ENCODE measurements at places on chromosomes 2 and 18.

DNA sequence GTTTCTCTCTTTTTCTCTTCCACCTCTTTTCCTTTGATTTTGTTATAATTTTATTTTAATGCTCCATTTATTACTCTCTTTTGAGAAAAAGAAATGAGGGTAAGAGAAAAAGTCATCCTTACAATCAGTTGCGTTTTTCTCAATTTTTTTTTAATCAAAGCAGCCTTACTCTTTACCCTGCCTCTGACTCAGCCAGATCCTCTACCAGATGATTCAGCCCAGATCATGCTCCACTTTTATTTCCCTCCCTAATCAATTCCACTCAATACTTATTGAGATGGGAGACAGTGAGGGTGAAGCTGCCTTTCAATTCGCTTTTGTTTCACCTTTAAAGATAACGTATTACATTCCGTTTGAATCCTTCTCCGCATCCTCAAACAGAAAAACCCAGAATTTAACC, 337.9 kb downstream of the SATB2 start:
- no peak for DNase-seq

- DNase-seq, result no peak
These were observed 22.7 kb downstream of the GPR55 start for GRCh38 chr2:230902180-230902899.

- no peak for DNase-seq
These were observed 13.3 kb downstream of the BCL2L11 start for GRCh38 chr2:111134055-111134454.

GRCh38 chr2:227057060-227057459, 106.9 kb downstream of the COL4A4 start:
- DNase-seq, result no peak

- no peak for DNase-seq
These were observed 151.8 kb upstream of the WDSUB1 start for GRCh38 chr2:159438284-159438683.

DNA sequence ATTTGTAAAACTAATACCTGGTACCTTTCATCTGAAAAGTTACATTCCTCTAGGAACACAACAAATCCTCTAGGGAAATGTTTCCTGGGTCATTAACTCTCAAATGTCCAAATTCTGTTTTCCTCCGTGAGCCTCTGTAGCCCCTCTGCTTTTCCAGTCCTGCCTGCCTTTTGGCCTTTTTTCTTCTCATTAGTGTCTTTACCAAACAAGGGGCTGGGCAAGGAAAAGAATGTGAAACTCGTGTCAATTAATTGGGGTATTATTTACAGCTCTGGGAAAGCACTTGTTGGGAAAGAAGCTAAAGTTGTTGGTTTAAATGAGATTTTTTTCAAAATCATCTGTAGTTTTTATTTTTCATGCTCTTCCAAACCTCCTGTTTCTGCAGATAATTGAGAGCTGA, 198.1 kb upstream of the NRP2 start:
- no peak for DNase-seq

GRCh38 chr2:156098506-156098905, 234.0 kb downstream of the NR4A2 start:
- DNase-seq, result no peak

DNA sequence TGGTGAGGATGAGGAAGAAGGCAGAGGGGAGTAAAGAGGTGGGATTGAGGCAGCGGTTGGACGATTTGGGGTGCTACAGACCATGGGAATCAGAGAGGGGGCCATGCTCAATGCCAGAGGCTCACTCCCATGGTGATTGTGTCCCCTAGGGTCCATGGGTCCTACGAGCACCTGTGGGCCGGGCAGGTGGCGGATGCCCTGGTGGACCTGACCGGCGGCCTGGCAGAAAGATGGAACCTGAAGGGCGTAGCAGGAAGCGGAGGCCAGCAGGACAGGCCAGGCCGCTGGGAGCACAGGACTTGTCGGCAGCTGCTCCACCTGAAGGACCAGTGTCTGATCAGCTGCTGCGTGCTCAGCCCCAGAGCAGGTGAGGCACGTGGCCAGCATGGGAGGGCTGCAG, 5.2 kb downstream of the CAPN10 start:
- DNase-seq, result no peak

DNA sequence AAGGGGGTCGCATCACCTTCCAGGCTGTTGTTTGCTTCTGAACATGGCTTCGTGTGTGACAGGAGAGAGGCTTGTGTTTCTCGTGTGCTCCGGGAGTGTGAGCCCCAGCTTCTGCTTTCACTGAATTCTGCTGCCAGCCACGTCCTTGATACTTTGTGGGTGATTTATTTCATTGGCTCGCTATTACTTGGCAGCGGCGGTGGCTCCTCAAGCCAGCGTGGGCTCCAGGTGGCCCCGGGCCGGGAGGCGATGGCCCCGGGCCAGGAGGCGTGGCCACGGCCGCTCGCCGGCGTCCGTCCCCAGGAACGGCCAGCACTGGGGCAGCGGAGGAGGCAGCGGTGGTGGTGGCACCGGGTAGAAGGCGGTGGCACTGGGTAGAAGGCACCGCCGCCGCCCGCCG, 63.1 kb downstream of the NAPG start:
- DNase-seq, result no peak

DNA sequence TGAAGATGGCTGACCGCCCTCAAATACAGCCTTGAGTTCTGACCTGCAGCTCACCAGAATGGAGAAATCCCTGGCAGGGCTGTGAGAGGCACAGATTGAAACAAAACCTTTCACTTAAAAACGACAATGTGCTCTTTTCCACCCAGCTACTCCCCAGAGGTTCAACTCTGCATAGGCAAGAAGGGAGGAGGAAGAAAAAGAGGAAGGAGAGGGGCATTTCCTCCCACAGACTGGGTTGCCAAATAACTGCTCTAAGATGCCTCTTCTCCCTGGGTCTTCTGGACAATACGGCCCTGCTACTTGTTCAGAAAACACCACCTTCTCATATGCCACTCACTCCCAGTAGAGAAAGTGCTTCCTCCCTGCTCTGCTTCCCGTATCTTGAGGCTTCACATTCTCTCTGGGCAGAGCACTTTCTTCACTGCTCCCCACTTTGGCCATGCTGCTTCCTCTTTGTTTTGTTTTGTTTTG, 136.4 kb upstream of the SLC1A4 start:
- DNase-seq, result no peak

GRCh38 chr2:190847504-190848081, 33.0 kb upstream of the GLS start:
- no peak for DNase-seq

DNA sequence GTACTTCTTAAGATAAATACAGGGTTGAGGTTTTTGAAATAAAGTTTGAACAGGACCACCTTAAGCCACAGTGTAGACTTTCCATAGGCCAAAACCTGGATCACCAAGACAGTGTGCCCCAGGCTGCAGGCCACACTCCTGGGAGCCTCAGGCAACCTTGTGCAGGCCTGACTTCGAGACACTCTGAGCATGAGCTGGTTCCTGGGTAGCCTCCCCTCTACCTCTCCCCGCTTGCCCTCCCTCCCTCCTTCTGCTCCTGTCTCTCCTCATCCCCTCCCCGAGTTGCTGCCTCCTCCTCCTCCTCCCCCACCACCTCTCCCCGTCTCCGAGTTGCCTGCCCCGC, 10.6 kb upstream of the PROC start:
- DNase-seq, result no peak

DNA sequence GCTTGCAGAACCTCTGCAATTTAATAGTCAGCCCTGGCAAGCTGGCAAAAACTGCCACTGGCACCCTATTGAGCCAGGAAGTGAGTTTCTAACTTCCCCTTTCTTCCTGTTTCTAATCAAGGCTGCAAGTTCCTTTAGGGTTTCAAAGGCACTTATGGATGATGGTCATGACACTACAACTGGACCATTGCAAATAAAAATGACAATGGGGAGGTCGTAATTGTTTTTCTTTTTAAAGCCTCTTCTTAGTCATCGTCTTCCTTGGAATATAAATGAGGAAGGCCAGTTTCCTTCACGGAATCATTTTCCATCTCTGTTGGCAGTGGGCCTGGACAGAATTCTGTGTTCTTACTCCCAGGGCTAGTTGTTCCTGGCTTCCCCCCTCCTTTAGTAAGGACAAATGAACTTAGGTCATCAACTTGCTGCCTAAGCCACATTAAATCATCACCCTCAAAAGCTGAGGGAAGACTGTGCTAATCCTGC, 35.8 kb downstream of the SH3RF3 start:
- no peak for DNase-seq

DNA sequence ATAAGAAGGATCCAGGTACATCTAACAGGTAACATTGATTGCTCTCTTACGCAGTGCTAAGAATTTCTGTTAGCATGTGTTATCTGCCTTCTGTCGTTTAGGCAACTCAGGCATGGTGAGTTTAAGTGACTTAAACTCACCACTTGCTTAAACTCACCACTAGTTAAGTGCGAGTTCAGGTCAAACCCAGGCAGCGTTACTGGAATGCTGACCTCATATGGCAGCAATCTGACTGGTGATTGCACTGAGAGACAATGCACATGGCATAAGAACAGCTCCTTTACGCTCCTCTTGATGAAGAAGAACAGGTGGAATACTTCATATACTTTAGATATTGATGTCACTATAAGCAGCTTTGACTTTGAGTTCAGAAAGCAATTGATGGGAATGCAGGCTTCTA, 954.1 kb downstream of the SOCS6 start:
- DNase-seq, result no peak

DNA sequence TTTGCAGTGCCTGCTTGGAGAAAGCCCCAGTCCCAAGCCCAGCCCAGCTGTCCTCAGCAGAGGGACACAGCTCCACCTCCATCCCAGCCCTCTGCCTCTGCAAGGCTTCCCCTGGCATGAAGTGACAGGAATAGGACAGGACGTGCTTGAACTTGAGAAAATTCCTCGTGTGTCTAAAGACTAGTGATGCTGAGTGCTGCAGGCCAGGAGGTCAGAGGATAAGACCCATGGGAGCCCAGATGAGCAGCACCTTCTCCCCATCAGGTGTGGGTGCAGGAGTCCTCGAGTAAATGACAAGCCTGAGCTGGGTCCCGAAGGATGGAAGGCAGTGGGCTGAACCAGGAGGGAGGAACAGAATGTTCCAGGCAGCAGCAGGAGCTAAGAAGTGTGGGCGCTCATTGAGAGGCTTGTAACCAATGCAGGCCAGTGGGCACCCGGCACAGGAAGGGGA, 67.8 kb upstream of the UXS1 start:
- no peak for DNase-seq

DNA sequence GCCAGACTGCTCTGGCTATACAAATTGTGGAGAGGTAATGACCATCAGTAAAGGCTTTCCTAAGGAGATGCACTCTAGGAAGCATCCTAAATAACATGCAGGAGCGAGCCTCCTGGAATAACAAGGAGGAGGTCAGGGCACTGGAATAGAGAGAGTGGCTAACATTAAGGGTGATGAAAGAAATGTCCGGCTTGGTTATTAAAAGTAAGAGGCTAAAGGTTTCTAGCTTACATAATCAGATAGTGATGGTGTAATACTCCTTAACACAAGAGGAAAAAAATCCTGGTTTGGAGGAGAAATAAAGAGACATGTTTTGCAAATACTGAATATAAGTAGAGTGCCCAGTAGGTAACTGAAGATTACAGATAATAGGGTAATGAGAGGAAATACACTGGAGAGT, 365.7 kb downstream of the ZEB2 start:
- no peak for DNase-seq

- DNase-seq, result no peak
These were observed 189.9 kb upstream of the TANK start for GRCh38 chr2:160970052-160970965.

GRCh38 chr2:62974999-62975398, 75.6 kb upstream of the OTX1 start:
- DNase-seq, result no peak

DNA sequence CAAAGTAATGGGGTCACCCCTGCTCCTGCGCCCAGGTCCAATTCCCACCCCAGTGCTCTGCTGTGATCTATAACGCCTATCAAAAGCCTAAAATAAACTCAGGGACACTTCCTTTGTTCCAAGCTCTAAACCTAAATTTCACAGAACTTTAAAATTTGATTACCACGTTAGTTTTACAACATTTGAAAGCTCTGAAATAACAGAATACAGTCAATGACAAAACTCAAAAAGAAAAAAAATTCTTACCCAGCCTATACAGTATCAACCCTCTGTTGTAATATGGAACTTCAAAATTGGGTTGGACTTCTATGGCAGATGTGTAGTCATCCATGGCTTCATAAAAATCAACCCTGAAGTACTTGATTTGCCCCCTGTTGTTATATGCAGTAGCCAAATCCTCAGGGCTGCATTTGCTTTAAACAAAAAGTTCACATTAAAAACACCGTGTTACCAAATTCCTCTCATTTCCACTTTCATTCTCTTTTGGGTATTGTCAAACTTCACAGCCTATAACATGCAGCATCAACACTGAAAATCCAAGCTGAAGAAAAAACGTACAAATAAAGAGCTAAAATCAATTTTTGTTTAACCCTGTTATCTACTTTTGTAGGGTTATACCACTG, 4.0 kb downstream of the TTC32 start:
- DNase-seq, result no peak

- DNase-seq, result no peak
These were observed 42.9 kb upstream of the SPHKAP start for GRCh38 chr2:228224410-228224809.

GRCh38 chr2:162126527-162126926, 25.5 kb downstream of the GCG start:
- DNase-seq, result no peak

DNA sequence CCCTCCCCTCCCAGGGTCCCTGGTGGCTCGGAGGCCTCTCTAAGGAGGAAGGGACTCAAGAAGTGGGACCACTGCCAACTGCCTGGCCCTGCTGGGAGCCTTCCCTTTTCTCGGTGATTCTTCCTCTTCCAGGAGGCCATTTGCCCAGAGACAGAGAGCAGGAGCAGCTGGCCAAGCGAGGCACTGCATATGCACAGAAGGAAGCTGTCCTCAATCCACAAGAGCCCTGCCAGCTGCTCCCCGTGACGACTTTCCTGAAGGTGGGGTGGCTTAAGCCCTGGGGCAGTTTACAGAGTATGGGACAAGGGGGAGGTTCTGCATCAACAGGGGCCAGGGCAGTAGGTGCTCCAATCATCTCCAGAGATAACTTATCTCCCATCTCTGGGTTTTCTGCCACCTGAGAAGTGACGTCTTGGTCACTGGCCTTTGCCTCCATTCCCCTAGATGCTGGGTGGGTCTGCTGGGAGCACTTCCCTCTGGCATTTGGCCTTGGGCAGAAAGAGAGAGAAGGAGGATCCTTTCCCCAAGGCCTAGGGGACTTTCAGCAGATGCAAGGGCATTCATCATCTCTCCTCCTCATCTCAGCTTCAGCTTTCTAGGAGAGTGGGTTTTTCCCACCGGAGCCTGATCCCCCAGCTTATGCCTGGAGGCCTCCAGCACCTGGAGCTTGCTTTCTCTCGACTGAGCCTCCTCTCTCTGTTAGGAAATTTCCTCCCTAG, 28.5 kb downstream of the CIB4 start:
- no peak for DNase-seq

GRCh38 chr2:236626391-236627150, 56.9 kb downstream of the ACKR3 start:
- DNase-seq, result no peak

DNA sequence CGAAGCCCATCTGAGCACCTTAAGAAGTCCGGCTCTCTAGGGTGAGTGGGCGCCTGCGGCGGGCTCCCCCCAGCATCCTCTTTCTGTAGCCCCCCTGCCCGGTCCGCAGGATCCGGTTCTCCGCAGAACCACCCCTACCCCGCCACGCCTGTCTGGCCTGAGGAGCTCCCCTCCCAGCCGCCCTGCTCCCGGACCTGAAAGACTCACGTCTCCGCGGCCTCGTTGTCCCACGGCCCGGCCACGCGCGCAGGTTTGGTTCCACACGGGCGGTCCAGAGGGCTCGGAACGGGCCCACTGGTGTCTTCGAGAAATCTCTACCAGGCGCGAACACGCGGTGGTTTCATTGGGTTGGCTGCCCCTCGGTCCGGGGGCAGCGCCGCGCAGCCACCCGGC, 237 bp downstream of the SLC39A6 start:
- DNase-seq, result no peak
